ENCODE measurements at places on chromosomes 13 and 19.
A peak's percentile ranks its signal among the peaks of the same experiment; 100 is the strongest.

GRCh38 chr19:47670736-47671135 is 42.5 kb upstream of the EHD2 start:
- no peak for DNase-seq

- no peak for DNase-seq
Measured at GRCh38 chr19:41456342-41456918, 13.5 kb downstream of the ERICH4 start.

GRCh38 chr13:105997581-105998550 is 537.6 kb downstream of the EFNB2 start:
- no peak for DNase-seq

DNA sequence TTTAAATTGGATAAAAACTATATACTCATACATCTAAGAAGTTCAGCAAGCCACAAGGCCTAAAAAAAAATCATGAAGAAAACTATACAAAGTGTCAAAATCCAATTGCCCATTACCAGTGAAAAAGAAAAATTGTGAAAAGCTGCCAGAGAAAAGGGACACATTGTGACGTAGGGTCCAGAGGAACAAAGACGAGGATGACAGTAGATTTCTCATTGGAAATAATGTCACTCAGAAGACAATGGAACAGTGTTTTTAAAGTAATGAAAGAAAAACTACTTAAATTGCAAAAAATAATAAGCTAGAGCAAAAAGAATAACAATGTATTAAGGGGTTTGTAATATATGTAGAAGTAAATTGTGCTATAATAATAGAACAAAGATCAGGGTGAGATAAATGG is 195.2 kb downstream of the EFNB2 start:
- no peak for DNase-seq

GRCh38 chr13:41428155-41428554 is 29.2 kb upstream of the RGCC start:
- DNase-seq, result peak; percentile 39

- DNase-seq, result no peak
Measured at GRCh38 chr19:39823686-39824085, 10.3 kb downstream of the DYRK1B start.

GRCh38 chr13:97548138-97548537 is 114.2 kb downstream of the RAP2A start:
- DNase-seq, result no peak

DNA sequence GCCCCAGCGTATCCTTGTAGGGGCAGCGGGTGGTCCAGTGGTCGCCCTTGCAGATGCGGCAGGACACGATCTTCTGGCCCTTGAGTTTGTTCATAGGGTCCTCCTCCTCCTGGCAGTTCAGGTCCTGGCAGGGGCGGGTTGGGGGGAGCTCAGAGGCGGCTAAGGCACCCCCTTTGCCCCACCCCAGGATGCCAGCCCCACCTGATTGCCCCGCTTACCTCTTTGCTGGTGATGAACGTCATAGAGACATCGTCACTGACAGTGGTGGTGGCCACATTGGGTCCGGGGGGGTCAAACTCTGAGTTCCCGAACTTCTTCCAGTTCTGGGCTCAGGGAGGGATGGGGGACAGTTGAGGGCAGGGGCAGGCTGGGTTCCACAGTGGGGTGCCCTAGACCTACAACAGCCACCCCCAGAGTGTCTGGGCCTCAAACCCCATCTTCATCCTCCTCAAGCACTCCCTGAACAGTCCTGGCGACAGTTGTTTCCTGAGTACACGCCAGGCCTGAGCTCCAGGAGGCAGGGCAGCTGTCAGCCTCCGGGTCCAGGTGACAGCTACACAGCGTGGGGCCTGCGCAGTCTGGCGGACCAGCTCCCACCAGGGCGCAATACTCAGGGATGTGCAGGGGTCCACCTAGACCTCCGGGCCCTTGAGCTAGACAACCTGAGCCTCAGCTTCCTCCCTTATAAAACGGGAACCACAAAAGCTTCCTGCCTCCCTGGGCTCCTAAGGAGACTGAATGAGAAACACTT is 2.7 kb downstream of the EIF3G start:
- no peak for DNase-seq

GRCh38 chr19:4456476-4456842 is 1.1 kb downstream of the UBXN6 start:
- no peak for DNase-seq

DNA sequence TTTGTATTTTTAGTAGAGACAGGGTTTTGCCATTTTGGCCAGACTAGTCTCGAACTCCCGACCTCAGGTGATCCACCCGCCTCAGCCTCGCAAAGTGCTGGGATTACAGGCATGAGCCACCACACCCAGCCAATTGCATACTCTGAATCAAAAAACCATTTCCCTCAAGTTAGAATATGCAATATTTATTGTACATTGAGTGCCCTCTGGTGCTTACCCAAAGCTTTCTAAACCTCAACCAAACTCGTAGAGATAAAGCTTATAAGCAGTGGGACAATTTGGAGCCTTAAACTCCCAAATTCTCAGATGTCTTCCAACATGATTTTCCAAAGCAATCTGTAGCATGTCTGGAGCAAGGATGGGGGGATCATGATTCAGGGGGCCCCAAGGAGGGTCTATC is 22.4 kb downstream of the RFXAP start:
- no peak for DNase-seq

- DNase-seq, result peak; percentile 31
Measured at GRCh38 chr13:113951246-113951999, 22.5 kb downstream of the C13orf46 start.

- DNase-seq, result no peak
Measured at GRCh38 chr19:42683917-42684513, 56.3 kb downstream of the PSG3 start.

GRCh38 chr13:27578121-27579030 is 42.0 kb downstream of the LNX2 start:
- DNase-seq, result no peak

- peak; percentile 58 for DNase-seq
Measured at GRCh38 chr19:1651568-1652291, 685 bp downstream of the TCF3 start.

DNA sequence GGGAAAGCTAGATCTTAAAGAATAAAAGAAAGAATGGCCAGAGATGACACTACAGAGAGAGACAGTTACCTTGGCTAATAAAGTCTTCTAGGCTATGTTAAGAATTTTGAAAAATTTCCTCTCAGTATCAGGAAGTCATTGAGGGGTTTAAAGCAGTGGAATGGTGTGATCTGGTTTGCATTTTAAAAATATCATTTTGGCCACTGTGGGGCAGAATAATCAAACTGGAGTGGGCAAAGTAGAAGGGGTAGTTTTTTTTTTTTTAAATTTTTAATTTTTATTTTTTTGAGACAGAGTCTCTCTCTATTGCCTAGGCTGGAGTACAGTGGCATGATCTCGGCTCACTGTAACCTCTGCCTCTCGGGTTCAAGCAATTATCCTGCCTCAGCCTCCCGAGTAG is 4.4 kb upstream of the CNMD start:
- DNase-seq, result no peak

DNA sequence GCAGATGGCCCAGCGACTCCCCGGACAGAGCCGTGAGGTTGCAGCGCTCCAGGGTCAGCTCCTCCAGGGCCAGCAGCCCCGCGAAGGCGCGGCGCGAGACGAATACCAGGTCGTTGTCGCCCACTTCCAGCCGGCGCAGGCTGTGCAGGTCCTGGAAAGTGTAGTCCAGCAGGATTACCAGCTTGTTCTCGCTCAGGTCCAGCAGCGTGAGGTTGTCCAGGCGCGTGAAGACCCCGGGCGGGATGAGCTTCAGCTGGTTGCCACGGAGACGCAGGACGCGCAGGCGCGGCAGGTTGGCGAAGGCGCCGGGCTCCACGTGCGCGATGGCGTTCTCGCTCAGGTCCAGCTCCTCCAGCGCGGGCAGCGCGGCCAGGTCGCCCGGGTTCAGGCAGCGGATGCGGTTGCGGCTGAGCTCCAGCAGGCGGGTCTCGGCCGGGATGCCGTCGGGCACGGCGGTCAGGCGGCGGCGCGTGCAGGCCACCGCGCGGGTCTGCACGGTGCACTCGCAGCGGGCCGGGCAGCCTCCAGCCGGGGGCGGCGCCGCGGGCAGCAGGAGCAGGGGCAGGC is 9.3 kb upstream of the PEAK3 start:
- no peak for DNase-seq

- DNase-seq, result no peak
Measured at GRCh38 chr13:63093907-63094469, 1678.3 kb upstream of the PCDH20 start.

- no peak for DNase-seq
Measured at GRCh38 chr19:2302319-2303210, 5.4 kb downstream of the LINGO3 start.

DNA sequence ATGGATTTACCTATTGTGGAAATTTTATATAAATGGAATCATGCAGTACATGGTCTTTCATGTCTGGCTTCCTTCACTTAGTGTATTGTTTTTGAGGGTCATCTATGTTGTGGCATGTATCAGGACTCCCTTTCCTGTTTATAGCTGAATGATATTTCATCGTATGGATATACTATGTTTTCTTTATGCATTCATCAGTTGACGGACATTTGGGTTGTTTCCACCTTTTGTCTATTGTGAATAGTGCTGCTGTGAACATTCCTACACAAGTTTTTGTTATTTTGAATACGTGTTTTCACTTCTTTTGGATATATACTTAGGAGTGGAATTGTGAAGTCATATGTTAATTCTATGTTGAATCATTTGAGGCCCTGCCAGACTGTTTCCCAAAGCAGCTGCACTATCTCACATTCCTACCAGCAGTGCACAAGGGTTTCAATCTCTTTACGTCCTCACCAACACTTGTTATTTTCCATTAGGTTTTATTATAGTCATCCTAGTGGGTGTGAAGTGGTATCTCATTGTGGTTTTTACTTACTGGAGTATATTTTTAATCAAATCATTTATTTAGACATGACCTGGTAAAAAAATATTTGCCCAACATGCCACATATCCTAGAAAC is 262.7 kb downstream of the DLEU7 start:
- no peak for DNase-seq

- no peak for DNase-seq
Measured at GRCh38 chr13:114100446-114101357, 31.7 kb downstream of the RASA3 start.

- no peak for DNase-seq
Measured at GRCh38 chr19:40512473-40513344, 45.9 kb downstream of the SPTBN4 start.

GRCh38 chr19:18322318-18322758 is 538 bp downstream of the LSM4 start:
- DNase-seq, result no peak

DNA sequence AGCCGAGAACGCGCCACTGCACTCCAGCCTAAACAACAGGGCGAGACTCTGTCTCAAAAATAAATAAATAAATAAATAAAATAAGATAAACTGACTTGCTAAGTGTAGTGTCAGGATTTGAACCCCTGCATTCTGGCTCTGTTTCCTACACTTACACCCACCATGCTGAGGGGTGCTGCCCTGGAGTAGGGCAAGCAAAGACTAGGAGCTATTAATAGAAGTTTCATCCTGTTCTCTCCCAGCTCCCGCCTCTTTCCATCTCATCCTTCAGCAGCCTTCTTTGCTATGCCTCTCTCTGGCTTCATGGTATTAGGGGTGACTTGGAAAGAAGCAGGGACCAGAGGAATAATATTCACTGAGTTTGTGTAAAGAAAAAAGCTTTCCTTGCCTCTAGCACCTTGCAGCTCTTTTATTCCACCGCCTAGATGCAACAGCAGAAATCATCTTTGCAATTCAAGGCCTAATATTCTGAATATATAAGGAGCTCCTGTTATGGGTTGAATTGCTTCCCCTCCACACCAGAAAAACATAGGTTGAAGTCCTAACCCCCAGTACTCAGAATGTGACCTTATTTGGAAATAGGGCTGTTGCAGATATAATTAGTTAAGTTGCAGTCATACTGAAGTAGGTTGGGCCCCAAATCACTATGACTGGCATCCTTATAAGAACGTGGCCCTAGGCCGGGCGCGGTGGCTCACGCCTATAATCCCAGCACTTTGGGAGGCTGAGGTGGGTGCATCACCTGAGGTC is 8.7 kb upstream of the PLAUR start:
- DNase-seq, result no peak

DNA sequence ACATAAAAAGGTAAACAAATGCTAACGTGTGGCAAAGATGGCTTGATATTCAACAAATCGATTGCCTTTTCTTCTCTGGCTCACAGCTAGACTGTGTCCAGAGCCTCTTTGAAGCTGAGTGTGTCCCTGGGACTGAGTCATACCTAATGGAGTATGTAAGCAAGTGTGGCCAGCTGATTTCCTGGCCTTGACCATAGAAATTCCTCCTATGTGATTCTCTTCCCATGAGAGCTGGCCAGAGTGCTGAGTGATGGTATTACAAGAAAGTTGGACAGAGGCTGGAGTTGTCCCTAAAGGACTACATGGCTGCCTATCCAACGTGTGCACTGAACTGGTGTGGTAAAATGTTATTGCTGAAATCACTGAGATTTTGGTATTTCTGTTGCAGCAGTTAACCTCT is 320.1 kb upstream of the SLC10A2 start:
- no peak for DNase-seq

- DNase-seq, result no peak
Measured at GRCh38 chr19:57818378-57818777, 3.7 kb upstream of the ZNF552 start.

DNA sequence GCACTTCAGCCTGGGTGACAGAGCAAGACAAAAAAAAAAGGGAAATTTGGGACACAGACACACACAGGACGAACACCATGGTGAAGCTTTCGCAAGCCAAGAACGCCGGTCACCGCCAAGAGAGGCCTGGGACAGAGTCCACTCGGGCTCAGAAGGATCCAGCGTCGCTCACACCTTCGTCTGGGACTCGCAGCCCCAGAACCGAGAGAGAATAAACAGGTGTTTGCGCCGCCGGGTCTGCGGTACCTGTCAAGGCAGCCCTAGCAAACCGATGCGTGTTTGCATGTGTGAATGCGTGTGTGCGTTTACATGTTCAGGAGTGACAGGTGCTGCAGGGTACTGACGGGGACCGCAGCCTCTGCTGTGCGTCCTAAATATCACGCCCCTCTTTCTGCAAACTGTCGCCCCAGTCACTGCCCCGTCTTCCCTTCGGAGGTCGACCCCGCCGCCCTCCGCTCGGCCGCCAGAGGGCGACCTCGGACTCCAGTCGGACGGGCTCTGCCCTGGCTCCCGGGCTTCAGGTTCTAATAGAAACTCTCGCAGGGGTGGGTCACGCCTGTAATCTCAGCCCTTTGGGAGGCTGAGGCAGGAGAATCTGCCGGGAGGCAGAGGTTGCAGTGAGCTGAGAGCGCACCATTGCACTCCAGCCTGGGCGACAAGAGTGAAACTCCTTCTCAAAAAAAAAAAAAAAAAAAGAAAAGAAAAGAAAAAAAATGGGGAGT is 11.8 kb upstream of the CSNK1G2 start:
- peak; percentile 74 for DNase-seq

DNA sequence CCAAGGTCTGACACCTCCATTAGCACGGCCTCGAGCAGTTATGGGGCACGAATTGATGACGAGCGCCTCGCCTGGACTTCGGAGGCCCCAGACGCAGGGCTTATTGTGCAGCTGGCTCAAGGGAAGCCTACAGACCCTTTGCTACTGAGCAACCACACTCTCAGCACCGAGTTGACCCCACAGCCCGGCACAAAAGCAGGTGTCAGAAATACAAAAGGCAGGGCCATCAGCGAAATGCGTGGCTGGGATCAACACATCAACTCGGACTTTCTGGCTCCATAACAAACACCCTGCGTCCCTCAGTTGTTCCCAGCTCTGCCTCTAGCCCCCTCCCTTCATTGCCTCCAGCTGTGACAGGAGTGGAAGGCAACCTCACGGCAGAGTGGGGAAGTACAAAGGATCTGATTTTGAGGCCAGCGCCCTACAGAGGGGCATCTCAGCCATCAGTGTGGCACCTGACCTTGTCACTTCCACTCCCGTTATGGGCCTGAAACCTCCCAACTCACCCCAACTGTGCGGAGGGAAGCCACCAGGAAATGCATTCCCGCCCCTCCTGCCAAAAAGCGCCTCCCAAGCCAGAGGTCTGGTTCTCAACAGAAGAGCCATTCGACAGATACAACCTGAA is 18.0 kb downstream of the PEPD start:
- no peak for DNase-seq

- DNase-seq, result no peak
Measured at GRCh38 chr13:27979765-27980279, 8.7 kb downstream of the URAD start.

Data from activated CD4-positive, alpha-beta T cell treated with anti-CD3 and anti-CD28 coated beads for 4 hours (primary cell).